ENCODE measurements at places on chromosomes 6 and 20. TPM values are rescaled to one million over a fixed set of nuclear protein-coding genes. Genes with fewer than 3 reads are reported as not detected.

Gene PI16
- not detected for total RNA-seq

Gene RFX6
- not detected for total RNA-seq

Gene ASF1A
- 23.7 TPM for total RNA-seq

GRCh38 chr6:35381132-35381531 is 38.8 kb downstream of the PPARD start:
- H3K27me3 ChIP-seq = no peaks in the 10 kb centered on the region
- no peak overlapping the region for H3K4me3 ChIP-seq
- peaks cover 27% of the 10 kb centered on the region for H3K4me1 ChIP-seq
- H3K27ac ChIP-seq = no peak overlapping the region
- no peak for DNase-seq

GRCh38 chr20:60242836-60243505 is 284.7 kb downstream of the CDH26 start:
- no peak overlapping the region for H3K4me3 ChIP-seq
- H3K4me1 ChIP-seq = no peaks in the 10 kb centered on the region
- no peaks in the 10 kb centered on the region for H3K36me3 ChIP-seq
- H3K27ac ChIP-seq = no peak overlapping the region
- H3K27me3 ChIP-seq = no peaks in the 10 kb centered on the region

DNA sequence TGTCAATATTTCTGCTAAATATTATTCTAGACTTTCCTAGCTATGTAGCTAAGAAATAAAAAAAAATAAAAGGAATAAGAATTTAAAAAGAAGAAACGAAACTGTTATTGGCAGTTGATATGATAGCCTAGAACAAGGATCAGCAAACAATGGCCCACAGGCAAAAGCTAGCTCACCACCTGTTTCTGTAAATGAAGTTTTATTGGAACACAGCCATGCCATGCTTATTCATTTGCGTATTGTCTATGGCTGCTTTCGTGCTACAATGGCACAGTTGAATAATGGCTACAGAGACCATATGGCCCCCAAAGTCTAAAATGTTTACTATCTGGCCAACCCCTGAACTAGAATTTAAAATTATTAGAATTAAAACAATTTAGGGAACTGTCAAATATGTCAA is 952.6 kb upstream of the MAP3K7 start:
- no peaks in the 10 kb centered on the region for H3K27me3 ChIP-seq
- no peak overlapping the region for H3K4me3 ChIP-seq
- no peak for DNase-seq
- peaks cover 12% of the 10 kb centered on the region for H3K4me1 ChIP-seq
- H3K36me3 ChIP-seq = peaks cover 3% of the 10 kb centered on the region
